Effector memory CD4-positive, alpha-beta T cell (primary cell): ENCODE measurements at places on chromosomes 5 and 9.

DNA sequence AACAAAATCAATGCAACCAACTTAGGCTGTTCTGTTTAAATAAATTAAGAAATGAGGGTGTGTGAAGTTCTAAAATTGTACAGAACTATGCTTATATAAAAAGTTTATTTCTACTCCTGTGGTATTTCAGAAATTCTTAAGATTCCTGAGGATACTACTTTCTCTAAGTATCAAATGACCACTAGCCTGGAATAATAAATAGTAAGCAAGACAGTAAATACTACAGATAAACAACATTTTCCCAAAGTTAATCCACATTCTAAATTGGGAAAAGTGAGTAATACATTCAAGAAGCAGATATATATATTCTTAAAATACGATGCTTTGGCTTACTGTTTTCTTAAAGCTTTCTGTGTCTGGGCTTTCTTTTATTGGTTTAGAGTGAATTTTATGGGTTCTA lies 29.5 kb downstream of the CCNH start:
- no peak for DNase-seq

GRCh38 chr5:5332287-5332686 lies 90.2 kb upstream of the ICE1 start:
- no peak for DNase-seq

GRCh38 chr9:105302728-105303127 lies 58.3 kb downstream of the SLC44A1 start:
- no peak for DNase-seq

DNA sequence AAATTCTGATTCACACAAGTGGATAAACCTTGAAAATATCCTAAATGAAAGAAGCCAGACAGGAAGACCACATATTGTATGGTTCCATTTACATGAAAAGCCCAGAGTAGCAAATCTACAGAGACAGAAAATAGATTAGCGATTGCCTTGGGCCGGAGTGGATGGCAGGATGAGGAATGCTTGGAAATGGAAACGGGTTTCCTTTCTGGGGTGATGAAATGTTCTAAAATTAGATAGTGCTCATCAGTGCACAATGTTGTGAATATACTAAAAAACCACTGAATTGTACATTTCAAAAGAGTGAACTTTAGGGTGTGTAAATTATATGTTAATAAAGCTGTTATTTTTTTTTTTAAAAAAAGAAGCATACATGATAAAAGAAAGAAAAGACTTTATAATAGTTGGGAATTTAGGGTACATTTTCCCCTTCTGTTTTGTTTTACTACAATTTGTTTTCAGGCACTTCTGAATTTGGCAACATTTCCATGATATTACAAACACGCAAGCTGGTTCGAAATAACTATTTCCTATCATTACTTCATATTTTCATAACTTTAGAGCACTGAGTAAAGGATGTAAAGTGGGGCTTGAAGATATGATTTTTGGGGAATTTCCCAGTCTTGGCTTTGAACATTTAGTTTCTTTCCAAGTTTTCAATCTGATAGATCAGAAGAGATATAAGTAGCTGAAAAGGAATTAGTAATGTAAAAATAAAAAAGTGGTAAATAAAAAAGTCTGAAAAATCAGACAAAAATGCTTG lies 23.9 kb downstream of the SLC35A4 start:
- DNase-seq = no peak
